ENCODE measurements at places on chromosomes 5 and 9.

DNA sequence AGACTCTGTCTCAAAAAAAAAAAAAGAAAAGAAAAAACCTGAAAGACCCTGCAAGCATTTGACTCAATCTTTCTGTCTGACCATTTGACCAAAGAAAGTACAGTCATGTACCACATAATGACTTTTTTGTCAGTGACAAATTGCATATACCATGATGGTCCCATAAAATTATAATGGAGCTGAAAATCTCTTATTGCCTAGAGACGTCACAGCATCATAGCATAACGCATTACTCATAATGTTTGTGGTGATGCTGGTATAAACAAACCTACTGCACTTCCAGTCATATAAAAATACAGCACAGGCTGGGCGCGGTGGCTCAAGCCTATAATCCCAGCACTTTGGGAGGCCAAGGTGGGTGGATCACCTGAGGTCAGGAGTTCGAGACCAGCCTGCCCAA lies 10.5 kb downstream of the ECM2 start:
- DNase-seq: no peak

GRCh38 chr5:72818866-72819534 lies 2.5 kb downstream of the TNPO1 start:
- DNase-seq: no peak

- no peak for DNase-seq
Measured at GRCh38 chr9:136621019-136621733, 41.5 kb upstream of the EGFL7 start.

DNA sequence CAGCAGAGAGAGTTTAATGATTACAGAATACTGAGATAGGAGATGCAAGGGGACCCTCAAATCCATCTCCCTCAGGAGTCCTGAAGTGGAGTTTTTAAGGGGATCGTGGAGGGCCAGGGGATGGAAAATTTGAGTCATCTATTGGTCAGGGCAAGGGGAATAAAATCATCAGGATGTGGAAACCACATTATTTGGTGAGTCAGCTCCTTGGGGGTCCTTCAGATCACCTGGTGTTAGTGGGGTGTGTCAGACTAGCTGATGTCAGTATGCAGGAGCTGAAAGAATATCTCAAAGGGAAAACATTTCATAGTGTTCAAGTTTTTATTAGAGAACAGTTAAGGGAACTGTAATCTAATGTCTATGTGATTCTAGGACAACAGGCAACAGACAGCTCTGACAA lies 183.0 kb upstream of the FTMT start:
- no peak for DNase-seq

DNA sequence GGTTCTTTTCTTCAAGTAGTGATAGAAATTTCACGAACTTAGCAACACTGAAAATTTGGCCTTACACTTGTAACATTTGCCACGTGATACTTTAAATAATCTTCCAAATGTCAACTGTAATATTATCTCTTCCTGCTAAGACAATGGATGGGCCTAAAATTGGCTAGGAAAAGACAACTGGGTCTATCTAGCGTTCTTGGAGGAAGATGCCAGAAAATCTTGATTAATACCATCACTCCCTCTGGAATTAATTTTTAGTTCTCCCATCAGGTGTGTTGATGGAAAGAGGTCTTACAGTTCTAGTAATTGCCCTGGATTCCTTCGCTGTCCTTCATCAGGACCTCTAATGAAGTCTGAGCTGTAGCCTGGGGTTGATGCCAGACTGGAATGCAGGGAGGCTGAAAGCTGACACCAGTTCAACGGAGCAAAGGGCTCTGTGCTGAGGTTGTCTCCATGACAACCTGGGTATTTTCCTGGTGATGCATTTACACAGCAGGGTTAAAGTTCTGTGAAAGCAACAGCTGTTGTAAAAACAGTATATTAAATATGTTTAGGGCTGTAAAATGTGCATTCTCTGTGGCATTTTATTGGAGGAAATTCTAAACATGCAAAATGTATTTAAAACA lies 92.3 kb downstream of the GAS1 start:
- DNase-seq: peak; percentile 50

Measured in AG04449 (cell line).